ENCODE measurements at places on chromosomes 5 and 9. TPM values are rescaled to one million over a fixed set of nuclear protein-coding genes. Genes with fewer than 3 reads are reported as not detected.

DNA sequence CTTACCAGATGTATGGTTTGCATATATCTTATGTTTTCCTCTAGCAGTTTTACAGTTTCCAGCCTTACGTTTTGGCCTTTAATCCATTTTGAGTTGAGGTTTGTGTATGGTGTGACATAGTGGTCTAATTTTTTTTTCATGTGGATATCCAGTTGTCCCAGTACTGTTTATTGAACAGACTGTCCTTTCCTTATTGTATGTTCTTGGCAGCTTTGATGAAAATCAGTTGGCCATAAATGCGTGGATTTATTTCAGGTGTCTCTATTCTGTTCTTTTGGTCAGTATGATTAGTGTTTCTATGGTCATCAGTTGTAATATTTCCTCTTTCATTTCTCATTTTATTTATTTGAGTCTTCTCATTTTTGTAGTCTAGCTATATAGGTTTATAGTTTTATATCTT lies 42.4 kb downstream of the SRFBP1 start:
- H3K27ac ChIP-seq: no peak overlapping the region
- H3K4me3 ChIP-seq: no peak overlapping the region
- no peaks in the 10 kb centered on the region for H3K27me3 ChIP-seq
- H3K36me3 ChIP-seq: no peaks in the 10 kb centered on the region
- DNase-seq: no peak

DNA sequence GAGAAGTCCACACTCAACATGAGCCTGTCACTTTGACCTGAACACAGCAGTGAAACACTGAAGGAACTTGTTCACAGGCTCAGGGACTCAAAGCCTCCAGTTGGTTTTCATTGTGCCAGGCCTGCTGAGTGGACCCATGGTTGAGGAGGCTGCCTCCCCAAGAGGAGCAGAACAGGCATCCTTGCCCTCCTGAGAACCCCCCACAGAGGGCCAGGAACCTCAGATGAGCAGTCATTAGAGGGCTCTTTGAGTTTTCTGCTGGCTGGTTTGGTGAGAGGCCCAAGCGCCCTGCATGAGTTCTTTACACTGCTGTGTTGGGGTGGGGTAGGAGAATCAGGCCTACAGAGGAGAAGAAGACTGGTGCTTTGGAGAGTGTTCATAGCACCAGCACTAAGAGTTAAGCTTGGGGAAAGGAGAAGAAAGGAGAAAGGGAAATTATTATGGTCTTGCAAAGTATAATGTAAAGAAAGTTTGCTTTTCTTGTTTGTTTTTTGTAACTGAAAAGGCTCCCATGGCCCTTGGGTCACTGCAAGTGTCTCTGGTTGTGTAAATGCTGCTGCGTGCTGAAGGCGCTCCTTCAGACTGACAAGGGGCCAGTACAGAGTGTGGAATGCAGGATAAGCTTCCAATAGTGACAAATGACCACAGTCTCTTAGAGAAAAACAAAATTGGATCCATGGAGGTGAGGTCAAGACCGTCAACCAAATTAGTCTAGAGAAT lies 100.2 kb downstream of the PDE8B start:
- DNase-seq: no peak
- no peak overlapping the region for H3K27ac ChIP-seq
- no peaks in the 10 kb centered on the region for H3K27me3 ChIP-seq

DNA sequence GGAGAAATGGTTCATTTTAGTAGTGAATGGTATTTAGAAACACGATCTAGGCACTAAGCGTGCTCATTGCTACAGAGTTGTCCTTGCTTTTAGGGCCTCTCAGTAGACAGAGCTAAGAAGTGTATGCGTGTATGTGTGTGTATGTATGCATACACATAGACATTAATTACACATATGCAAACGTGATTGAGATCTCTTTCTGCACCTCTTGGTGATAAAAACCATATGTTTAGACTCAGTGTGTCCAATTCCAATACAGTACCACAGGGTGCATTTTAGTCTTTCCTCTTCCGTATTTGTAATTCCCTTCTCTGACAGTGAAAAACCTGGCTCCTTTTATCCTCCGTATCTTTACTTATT lies 13.1 kb downstream of the TRIO start:
- no peak overlapping the region for H3K4me3 ChIP-seq
- H3K27ac ChIP-seq: peak overlapping the region; percentile 38
- no peaks in the 10 kb centered on the region for H3K36me3 ChIP-seq
- no peaks in the 10 kb centered on the region for H3K27me3 ChIP-seq
- peaks cover 39% of the 10 kb centered on the region for H3K4me1 ChIP-seq

- no peak overlapping the region for H3K4me3 ChIP-seq
- H3K27me3 ChIP-seq: no peaks in the 10 kb centered on the region
- peak overlapping the region; percentile 37 for H3K27ac ChIP-seq
- DNase-seq: no peak
Observed at GRCh38 chr9:120652934-120653333, 61.3 kb downstream of the MEGF9 start.

DNA sequence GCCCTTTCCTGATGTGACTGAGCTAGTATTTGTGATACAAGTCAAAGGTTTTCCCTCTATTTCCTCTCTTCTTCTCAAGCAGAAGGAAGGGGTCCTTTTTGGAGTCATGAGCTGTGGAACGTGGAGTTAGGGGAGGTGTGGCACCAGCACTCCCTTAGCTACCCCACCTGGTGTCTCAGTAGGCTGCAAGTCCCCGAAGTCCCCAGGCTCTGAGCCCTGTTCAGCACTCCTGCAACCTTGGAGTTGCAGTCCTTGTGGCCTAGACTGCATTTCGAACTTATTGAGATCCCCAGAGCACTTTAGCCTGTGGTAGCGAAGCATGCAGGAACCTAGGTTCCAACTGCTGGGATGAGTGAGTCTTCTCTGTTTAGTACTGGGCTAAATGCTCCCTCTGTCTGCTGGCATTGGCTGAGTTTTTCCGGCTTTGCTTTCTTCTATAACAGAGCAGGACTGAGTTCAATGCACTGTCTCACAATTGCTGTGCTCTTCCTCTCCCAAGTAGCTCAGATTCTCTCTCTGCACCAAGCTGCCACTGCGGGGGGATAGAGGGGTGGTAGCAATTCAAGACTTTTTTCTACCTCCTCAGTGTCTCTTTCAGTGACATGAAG lies 600.7 kb upstream of the CDH9 start:
- H3K4me3 ChIP-seq: no peak overlapping the region
- H3K27ac ChIP-seq: no peak overlapping the region
- no peak for DNase-seq
- H3K36me3 ChIP-seq: no peaks in the 10 kb centered on the region
- H3K4me1 ChIP-seq: no peaks in the 10 kb centered on the region

IRX4 gene
- not detected for polyA plus RNA-seq

NOL8 gene
- polyA plus RNA-seq: 6.3 TPM

EHMT1 gene
- 15.0 TPM for polyA plus RNA-seq

GKAP1 gene
- polyA plus RNA-seq: 1.5 TPM

GABBR2 gene
- not detected for polyA plus RNA-seq

C5orf34 gene
- 0.59 TPM for polyA plus RNA-seq

AJM1 gene
- 2.0 TPM for polyA plus RNA-seq

Measured in CD14-positive monocyte (primary cell).